Stimulated activated CD8-positive, alpha-beta memory T cell treated with anti-CD3 and anti-CD28 coated beads, Interleukin-2, amount 100 ng/mL, for 48 hours (primary cell): ENCODE measurements at places on chromosomes 4 and X.

DNA sequence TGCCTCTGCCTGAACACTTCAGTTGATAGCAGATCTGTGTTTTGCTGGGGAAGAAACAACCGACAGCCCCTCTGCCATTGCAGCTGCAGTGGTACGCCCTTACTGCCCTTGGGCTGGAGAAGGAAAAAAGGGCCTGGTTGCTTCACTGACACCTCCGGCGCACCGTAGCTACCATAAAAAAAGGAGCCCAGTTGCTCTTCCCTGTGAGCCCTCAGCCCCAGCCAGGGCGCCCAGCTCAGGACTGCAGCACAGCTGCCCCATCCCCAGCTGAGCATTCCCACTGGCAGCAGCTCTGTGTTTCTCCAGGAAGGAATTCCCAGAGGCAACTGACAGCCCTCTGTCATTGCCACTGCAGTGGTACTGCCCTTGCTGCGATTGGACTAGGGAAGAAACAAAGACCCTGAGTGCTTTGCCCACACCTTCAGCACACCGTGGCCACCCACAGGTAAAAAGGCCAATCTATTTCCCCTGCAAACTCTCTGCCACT, 142.7 kb downstream of the DKK2 start:
- no peak for DNase-seq

DNA sequence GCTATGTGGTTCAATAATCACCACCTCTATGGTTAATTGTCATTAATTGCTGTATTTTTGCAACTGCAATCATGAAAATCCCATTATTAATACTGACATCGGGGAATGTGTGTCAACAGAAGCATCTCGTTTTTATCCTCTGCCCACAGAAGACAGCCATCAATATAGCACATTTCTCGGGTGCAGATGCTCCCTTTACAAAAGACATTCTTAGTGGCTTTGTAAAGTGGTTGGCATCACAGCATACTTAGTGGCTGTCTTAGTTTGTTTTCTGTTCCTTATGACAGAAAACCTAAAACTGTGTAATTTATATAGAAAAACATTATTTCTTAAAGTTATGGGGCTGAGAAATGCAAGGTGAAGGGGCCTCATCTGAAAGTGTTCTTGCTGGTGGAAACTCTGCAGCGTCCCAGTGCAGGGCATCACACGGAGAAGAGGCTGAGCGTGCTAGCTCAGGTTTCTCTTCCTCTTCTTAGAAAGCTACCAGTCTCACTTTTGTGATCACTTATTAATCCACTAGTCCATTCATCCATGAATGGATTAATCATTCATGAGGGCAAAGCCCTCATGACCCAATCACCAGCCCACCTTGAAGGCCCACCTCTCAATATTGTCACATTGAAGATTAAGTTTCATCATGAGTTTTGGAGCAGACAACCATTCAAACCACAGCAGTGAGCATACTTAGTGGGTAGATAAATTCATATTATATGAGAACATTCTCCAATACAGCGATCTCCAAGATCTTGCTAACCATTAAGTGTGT, 1067.7 kb upstream of the PABPC4L start:
- no peak for DNase-seq

DNA sequence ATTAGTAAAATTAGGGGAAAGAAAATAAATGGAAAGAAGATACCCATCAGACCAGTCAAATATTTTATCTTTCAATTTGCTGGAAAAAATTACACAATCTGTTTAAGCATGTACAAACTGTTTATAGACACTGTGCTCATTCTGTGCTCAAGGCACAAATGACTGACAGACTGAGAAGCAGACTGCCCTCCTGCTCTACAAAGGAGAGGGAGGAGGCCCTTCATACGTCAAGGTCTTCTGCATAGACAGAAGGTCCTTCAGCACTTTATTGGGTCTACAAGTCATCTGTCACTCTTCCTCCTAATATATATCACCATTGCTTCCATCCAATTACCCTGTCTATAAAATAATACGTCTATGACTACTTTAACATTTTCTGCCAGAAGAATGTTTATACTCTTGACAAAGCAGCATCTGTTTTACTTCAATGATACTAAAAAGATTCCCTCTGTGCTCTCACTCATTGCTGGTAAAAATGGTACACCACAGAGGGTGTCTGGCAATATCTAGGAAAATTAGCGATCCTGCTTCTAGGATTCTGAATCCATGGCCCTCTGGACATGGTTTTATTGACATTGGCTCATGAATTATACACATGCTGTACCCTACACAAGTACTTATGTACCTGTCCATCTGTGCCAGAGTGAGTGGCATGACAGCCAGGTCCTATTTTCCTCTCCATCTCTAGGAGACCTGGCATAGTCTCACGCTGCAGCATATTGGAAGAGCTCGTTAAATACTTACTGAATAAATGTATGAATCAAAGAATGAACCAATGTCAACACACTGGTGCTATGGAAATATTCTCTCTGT, 11.3 kb downstream of the SLC10A6 start:
- DNase-seq = no peak

- DNase-seq = no peak
Observed at GRCh38 chr4:650951-651883, 22.9 kb downstream of the ATP5ME start.

DNA sequence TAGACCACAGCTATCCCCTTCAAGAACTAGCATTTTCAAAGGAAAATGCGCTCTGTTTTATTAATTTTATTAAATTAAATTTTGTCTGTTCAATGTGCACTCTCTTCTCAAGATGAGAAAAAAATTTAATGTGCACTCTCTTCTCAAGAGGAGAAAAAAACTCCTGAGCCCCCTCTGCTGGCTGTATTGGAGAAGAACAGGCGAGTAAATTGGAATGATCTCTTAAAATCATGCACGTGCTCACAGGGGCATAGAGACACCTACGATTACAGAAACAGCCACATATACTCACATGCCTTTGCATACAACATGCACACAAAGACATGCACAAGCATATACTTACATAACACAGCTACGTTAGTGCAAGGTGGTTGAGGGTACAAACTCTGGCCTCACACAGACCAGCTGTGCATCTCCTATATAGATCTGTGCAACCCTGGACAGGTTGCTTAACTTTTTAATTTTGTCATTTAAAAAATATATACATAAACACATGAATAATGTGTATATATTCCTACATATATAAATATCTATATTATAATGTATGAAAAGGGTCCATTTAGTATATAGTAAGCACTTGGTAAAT, 176.2 kb upstream of the CXorf66 start:
- no peak for DNase-seq

DNA sequence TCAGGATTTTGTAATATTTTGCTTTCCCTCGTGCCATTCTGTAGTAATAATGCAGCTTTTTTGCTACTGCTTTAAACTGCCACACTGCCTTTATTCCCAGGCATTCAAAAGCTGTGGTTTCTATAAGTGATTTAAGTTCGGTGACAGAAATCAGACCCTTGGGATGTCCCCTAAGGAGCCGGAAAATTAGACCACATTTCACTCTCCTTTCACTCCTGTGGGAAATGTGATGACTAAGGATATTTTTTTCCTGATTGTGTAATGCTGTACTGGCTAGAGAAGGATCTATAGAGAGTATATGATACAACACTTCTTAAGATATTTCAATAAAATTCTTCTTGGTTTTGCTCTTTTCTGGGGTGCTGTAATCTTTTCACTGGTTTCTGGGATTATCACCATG, 24.4 kb downstream of the UGT2A3 start:
- DNase-seq = no peak

GRCh38 chrX:35115205-35115604, 172.6 kb downstream of the FAM47B start:
- DNase-seq = no peak

DNA sequence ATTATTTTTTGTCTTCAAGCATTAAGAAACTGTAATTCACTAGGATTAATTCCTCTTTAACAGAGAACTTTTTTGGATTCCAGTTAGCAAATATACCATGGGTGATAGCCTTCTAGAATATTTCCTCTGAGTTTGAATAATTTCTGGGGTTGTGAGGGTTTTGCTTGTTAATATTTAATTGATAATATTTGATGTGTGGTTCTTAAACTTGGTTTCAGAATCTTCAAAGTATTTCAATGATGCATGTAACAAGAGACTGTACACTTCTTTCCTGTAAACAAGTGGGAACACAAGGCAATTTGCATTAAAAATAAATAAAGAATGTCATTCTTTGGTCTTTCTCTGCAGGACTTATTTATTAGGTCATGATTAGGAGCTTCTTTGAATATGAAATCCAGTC, 9.5 kb upstream of the C4orf51 start:
- no peak for DNase-seq

DNA sequence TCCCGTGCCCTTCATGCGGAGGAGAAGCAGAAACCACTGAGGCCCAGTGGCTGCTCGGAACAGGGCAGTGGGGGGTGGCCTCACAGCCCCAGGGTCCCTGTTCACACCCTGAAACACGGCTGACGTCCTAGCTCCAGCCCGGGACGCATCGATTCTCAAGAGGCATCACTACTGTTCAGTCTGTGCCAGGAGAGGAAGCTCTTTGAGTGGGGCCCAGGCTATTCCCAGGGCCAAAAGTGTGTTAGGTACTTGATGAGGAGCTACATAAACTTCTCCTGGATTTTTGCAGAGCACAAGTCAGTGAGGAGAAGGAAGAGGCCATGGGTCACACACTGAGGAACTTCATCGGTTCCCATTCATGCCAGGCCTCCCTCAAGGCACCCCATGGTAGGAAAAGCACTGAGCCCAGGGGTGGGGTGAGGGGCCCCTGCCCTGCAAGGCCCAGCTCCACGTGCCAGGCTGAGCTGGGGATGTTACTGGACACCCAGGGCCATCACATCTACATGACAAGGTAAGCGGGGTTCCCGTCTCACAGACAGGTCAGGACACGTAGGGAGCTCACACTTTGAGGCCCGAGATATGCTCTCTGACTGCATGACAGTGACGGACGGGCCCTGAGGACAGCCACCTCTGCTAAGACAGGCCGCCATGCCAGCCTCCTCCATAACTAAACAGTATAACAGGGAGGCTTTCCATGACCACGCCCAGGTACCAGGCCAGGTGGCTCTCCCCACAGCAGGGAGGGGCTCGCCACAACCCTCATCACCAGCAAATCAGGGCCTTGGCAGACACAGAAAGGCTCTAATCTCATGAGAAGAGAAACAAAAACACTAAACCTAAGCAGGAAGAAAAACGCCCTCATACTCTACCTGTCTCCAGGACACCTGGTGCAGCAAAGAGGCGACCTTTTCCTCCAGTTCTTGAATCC, 12.4 kb downstream of the TNIP2 start:
- DNase-seq = no peak

DNA sequence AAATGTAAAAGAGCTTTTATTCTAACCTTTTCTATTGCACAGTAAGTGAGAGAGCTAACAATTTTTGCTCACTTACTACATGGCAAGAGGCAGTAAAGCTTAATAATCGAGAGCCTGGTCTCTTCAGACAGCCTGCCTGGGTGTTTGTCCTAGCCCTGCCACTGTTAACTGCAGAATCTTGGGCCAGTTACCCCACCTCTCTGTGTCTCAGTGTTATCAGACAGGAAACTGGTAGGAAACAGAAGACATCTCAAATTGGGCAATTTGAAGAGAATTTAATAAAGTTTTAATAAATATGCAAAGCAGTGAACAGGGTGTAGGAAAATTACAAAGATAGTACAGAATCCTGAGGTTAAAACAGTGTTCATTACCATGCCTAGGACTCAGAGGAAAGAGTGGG, 13.4 kb downstream of the STAP1 start:
- no peak for DNase-seq

- no peak for DNase-seq
Observed at GRCh38 chrX:136195247-136195646, 47.9 kb downstream of the FHL1 start.

GRCh38 chr4:80500613-80501012, 165.1 kb downstream of the CFAP299 start:
- DNase-seq = no peak

- no peak for DNase-seq
Observed at GRCh38 chr4:10762561-10762960, 78.0 kb upstream of the CLNK start.

GRCh38 chr4:94228493-94229216, 21.0 kb downstream of the SMARCAD1 start:
- no peak for DNase-seq

DNA sequence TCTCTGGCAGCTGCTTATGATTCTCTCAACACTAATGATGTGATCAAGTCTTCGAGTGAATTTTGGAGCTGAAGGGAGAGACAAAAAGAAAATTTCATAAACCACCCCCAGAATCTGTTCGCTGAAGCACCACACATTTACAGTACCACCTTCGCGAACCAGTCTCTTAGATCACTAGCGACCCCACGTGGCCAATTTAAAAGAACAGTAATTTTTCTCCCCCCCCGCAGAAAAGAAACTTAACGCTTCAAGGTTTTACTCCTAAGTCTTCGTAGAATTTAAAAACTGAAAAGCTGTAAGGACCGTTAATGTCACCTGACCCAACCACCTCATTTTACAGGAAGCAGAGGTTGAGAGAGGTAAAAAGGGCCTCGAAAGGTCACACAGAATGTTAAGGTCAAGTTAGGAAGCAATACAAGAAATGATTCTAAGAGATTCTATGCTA, 187.5 kb downstream of the QDPR start:
- peak; percentile 20 for DNase-seq

DNA sequence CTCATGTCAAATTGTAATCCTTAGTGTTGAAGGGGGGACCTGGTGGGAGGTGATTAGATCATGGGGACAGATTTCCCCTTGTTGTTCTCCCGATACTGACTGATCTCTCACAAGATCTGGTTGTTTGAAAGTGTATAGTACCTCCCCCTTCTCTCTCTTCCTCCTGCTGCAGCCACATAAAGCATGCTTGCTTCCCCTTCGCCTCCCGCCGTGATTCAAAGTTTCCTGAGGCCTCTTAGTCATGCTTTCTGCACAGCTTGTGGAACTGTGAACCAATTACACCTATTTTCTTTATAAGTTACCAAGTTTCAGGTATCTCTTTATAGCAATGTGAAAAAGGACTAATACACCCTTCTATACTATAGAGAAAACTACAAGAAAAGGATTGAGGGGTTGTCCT, 1170.5 kb upstream of the AGA start:
- DNase-seq = no peak

DNA sequence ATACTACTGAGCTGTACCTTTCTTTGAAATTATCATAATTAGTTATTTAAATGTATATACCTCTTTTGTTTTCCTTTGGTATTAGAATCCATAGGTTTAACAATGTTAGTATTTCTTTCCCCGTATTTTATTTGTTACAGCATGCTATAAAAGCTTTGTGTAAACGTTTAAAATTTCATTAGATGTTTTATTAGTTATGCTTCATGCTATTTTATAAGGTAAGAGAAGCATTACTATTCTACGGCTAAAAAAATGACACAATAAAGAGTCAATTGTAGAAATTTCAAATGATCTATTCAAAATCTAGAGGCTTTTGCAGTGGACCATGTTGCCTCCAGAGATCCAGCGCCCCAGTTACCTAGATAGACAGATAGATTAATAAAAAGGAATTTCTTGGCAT, 1203.3 kb upstream of the IGFBP7 start:
- no peak for DNase-seq

DNA sequence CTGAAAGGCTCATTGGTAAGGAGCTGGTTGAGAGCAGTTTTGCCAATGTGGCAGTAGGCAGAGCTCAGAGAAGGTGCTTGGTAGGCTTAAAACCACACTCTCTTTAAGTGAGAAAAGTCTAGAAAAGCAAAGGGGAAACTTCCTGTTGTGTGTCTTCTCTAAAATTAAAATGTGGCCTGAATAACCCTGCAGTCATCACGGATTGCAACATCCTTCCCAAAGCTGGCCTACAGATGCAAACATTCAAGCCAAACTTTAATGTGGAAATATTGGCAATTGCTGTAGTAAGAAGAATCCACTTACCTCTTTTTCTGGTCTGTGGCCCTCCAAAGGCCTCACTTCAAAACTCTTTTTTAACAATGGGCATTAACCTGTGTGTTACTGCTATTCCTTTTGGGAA, 348.5 kb downstream of the OPHN1 start:
- DNase-seq = no peak
